ENCODE measurements at places on chromosomes 12 and 14.

- no peak for DNase-seq
These were observed 120.4 kb upstream of the ATF7IP start for GRCh38 chr12:14244876-14245669.

- no peak for DNase-seq
These were observed 43.8 kb upstream of the PSMA6 start for GRCh38 chr14:35248476-35248788.

GRCh38 chr14:86038387-86039042 is 508.6 kb downstream of the FLRT2 start:
- peak; percentile 22 for DNase-seq

DNA sequence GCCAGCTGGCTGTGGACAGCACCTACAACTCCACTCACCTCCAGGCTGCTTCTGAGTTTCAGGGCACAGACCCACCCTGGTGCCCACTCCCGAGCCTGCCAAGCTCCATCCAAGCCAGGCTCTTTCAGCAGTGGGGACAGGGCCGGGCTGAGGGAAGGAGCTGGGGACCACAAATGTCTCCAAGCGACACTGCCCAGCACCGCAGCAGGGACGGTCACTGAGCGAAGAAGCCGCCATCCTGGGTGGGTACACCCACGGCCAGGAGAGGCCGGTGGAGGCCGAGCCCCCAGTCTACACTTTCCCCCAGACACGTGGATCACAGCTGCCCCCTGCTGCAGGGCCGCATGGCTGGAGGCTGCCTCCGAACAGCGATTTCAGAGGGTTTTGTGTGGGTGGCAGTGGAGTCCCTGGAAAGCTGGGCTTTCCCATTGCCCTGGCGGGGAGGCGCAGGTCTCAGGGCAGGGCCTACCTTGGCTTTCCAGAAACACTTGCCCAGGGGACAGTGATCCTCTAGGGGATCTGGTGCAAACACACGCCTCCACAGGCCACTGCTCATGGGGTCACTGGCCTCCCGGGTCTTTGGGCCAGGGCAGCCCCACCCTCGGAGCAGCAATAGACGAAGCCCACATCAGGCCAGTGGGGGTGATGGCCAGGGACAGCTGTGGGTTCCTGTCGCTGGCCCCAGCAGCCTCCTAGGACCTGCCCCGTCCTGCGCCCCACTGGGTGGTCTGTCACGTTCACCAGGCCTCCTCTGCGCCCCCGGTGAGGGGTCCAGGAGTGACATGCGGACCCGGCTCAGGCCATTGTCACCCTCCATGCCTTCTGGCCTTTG is 1.2 kb upstream of the GPR132 start:
- DNase-seq = no peak

- no peak for DNase-seq
These were observed 202.5 kb upstream of the DDHD1 start for GRCh38 chr14:53355581-53356112.
